ENCODE measurements at places on chromosomes 7 and 10. TPM values are rescaled to one million over a fixed set of nuclear protein-coding genes. Genes with fewer than 3 reads are reported as not detected.

DNA sequence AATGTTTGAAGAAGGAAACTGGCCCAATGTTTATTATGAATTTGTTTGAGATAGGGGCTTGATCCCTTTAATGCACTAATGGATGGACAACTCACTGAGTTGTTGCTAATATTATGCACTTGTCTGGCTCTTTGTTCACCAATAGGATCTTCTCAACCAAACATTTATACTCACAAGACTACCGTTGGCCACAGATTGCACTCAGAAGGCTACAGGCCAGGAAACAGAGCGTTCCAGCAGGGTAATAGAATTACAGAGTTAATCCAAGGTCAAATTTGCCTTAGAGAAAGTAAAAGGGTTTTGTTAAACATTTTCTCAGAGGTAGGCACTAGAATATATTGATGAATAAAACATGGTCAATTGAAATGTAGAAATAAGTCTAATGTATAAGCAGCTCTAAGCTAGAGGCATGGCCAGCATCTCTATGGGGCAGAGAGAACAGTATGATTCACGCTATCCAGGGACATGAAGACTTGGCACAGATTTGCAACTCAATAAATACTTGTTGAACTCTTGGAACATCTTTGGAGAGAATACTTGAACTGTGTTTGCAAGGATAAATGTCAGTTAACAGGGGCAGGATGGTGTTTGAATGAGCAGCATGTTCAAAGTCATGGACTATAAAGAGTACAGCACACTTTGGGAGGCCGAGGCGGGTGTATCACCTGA is 606.9 kb downstream of the SORCS3 start:
- DNase-seq = no peak

DNA sequence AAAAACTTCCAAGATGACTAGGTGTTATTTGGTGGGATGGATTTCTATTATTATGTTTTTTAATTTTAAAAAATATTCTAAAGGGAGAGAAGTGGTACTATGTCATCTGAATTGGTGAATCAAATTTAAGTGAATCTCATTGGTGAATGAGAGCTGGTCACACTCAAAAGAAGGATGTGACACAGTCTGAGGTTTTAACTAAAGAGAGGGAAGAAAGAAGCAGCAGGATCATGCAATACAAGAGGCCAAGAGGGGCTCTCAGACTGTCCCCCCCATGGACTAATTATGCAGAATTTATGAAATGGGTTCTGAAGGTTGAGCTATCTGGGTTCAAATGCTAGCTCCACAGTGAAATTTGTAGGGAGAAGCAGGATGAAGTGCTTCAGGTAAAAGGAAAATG is 16.2 kb downstream of the MACC1 start:
- DNase-seq = no peak

- no peak for DNase-seq
These were observed 70.9 kb downstream of the ATXN7L1 start for GRCh38 chr7:105805447-105806019.

GRCh38 chr10:25815999-25816768 is 117.8 kb upstream of the MYO3A start:
- DNase-seq = no peak

GRCh38 chr10:101894266-101894665 is 50.7 kb upstream of the KCNIP2 start:
- no peak for DNase-seq

DNA sequence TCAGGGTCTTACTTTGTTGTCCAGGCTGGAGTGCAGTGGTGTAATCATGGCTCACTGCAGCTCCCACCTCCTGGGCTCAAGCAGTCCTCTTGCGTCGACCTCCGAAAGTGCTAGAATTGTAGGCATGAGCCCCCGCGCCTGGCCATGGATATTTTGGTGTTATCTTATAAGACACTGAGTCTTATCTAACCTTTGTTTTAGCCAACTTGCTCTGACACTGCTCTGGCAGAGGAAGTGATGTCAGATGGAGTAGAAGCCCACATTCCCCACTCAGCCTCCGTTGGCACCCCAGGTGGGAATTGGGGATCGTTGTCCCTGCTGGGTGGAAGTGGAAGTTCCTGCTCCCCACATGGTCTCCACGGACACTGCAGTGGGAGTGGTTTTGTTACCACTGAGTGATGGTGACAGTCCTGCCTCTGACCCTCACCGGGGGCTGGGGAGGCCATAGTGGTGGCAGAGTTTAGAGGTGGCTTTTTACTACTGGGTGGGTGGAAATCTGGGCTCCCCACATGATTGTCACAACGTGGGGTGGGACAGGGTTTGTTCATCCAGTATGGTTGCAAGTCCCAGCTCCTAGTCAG is 98.9 kb downstream of the ANKRD61 start:
- DNase-seq = no peak

- no peak for DNase-seq
These were observed 32.3 kb downstream of the CAV1 start for GRCh38 chr7:116557066-116557585.

DNA sequence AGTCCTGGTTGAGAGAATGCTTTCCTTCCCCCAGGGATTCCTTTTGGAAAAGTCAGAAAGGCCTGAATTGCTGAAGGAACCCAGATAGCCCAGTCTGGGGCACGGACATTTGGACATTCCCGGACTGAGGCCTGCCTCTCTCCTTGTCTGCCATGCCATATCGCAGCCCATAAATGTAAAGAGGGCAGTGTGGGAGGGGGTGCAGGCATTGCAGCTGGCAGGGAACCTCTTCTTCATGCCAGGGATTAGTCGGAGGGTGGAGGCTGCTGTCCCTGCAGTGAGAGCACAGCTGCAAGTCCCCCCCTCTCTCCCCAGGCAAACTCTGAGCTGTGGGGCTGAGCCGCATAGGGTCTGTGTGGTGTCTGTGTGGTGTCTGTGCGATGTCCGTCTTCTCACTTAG is 486.0 kb upstream of the MKI67 start:
- DNase-seq = no peak

GRCh38 chr7:68425377-68425776 is 1172.9 kb upstream of the AUTS2 start:
- no peak for DNase-seq

DNA sequence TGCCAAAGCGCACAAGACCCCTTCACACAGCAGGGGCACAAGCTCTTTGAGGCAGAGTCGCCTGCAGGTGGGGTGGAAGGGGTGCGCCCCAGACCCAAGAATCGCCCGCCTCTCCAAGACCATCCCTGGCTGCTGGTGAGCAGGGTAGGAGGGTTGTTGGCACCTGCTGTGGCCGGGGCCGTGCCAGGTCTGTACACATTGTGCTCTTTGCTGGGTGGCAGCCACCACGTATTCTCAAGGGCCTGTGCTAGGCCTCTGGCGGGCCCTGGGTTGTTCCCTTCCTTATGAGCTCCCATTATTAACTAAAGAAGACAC is 84.4 kb downstream of the LHPP start:
- DNase-seq = no peak

Gene ATXN7L1
- total RNA-seq = 3.1 TPM

Gene GPC2
- 13.6 TPM for total RNA-seq

Gene TMEM225B
- not detected for total RNA-seq

Gene TUBAL3
- total RNA-seq = 0.34 TPM

Gene SUMF2
- total RNA-seq = 98.6 TPM

All from kidney epithelial cell (primary cell).